Hematopoietic multipotent progenitor cell treated with erythropoietin and hydrocortisone succinate and interleukin-3 and kit ligand, for 8 days (in vitro differentiated cells): ENCODE measurements at places on chromosomes 7 and 10.

GRCh38 chr7:17774716-17775288 is 165.5 kb downstream of the SNX13 start:
- DNase-seq = peak; percentile 35

GRCh38 chr10:113498997-113499396 is 53.9 kb upstream of the HABP2 start:
- DNase-seq = no peak

DNA sequence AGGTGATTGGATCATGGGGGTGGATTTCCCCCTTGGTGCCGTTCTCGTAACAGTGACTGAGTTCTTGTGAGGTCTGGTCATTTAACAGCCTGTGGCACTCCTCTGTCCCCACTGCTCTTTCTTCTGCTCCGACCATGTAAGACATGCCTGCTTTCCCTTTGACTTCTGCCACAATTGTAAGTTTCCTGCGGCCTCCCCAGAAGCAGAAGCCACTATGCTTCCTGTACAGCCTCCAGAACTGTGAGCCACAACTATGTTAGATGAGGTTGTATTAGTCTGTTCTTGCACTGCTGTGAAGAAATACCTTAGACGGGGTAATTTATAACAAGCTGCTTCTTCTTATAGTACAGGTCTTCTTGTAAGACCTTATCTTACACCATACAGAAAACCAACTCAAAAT is 241.7 kb upstream of the KLF14 start:
- no peak for DNase-seq

DNA sequence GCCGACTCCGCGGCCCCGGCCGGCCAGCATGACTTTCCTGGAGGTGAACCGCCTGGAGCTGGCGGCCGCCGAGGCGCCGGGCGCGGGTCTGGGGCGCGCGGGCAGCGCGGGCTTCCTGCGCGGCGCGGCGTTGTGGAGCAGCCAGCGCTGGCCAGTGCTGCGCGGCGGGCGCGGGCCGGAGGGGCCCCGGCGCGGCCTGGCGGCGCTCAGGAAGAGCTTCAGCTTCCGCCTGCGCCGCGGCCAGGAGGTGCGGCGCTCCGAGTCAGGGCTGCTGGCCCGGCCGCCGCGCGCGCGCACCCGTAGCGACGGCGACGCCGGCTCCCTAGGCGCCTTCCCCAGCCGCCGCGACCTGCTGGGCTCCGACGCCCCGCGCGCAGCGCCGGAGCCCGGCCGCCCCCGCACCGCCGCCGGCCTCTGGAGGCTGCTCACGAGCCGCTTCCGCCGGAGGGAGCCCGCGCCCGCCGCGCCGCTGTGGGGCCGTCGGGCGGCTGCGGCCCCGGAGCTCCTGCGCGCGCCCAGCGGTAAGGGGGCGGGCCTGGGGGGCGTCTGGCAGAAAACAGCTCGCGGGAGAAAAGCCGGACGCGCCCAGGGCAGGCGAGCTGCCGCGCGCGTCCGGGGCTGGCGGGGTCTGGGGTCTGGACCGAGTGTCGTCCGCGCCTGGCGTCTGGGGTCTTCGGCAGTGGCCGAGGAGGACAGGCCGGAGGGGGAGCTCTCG is 29.0 kb downstream of the AGAP3 start:
- DNase-seq = peak; percentile 23

- no peak for DNase-seq
Measured at GRCh38 chr7:143369678-143370651, 7.5 kb upstream of the FAM131B start.
